Ascending aorta (tissue), 2 donors: ENCODE measurements at places on chromosomes 5 and 9. TPM values are rescaled to one million over a fixed set of nuclear protein-coding genes. Genes with fewer than 3 reads are reported as not detected.

OR1Q1 gene
- not detected for total RNA-seq

DNA sequence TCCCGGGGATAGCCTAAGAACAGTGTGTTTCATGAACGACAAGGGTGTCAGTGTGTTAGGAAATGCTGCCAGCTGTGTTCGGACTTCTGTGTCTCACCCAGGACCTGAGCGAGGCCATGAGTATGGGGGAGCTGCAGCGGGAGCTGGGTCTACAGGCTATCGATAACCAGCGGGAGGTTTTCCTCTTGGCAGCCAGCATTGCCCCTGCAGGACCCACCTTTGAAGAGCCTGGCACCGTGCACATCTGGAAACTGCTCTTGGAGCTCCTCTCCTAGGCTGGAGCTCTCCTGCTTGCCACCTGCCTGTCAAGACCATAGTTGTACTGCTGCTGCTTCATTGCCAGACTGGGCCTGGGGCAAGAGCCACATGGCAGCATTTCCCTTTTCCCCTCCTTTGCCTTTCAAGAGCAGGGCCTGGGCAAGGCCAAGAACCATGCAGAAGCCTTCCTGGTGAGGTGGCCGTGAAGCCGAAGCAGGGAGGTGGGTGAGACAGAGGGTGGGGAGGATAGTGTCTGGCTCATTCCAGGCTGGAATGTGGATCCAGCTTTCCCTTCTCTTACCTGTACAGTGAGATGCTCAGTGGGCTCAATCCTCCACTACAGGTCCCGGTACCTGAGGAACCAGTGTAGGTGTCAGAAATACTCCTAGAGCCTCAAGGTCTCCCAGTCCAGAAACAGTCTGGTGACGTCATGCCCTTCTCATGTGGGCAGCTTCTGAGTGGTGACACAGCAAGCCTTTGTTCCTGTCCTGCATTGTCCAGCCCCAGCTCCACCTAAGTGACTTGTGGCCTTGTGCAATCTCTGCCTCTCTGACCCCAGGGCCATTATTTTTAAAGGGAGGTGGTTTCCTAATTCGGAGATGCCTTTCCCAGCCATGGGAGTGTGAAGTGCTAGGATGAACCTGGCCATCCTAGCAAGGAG, 6.6 kb downstream of the ARL10 start:
- no peak overlapping the region for H3K27ac ChIP-seq
- no peaks in the 10 kb centered on the region for H3K4me1 ChIP-seq
- DNase-seq = no peak
- no peak overlapping the region for H3K4me3 ChIP-seq
- H3K36me3 ChIP-seq = peaks cover 30% of the 10 kb centered on the region

SPATA31D4 gene
- not detected for total RNA-seq

GRCh38 chr5:63774939-63775338, 187.3 kb downstream of the HTR1A start:
- H3K36me3 ChIP-seq = no peaks in the 10 kb centered on the region
- no peaks in the 10 kb centered on the region for H3K4me1 ChIP-seq
- no peaks in the 10 kb centered on the region for H3K27me3 ChIP-seq
- no peak for DNase-seq

DNA sequence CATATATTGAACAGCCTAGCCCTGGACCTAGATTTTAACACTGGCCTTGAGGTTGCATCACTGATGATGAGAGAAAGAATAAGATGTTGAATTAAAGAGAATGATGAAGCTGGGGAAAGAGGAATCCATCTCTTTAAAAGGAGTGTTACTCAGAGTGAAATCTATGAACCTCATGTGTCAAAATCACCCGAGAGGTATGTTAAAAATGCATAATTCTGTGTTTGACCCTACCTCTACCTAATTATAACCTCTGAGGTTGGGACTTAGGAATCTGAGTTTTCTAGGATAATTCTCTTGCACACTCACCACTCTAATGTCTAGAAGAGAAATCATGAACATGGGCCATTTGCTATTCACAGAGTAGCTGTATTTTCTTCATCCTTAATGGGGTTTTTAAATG, 479.4 kb downstream of the ENC1 start:
- no peaks in the 10 kb centered on the region for H3K27me3 ChIP-seq
- no peak for DNase-seq
- H3K4me1 ChIP-seq = no peaks in the 10 kb centered on the region
- H3K4me3 ChIP-seq = no peak overlapping the region
- no peak overlapping the region for H3K27ac ChIP-seq

DNA sequence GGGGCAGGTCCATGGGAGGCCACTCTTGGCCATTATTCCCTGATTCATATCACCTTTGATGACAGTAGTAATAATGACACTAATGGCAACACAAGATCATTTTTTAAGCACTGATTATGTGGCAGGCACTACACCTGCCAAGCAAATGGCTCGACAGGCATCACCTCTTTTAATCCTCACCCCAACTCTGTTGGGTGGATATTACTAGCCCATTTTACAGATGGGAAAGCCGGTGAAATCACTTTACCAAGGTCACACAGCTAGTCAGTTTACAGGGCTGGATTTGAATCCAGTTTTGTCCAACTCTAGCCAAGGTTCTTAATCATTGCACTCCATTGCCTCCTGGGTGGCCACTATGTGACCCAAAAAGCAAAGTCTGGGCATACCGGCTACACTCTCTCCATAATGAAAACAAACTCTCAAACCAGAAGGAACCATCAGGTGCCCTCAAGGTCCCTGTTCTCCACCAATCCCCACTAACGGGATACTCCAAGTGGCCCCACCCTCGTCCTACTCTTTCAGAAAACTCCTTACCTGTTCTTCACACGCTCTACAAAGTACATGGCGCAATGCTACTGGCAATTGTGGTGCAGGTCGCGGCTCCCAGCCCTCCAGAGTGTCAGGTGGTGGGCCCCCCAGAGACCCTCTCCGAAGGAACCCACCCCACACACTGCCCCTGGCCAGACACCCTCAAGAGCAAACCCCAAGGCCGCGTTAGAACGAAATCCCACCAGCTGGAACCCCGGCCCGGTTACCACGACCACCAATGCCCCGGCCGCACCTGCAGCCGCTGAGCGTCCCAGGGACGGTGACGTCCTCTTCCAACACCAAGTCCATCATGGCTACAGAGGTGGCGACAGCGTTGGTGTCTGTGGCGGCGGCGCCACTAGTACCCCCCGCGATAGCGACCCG, 572 bp downstream of the CDK5RAP2 start:
- H3K27me3 ChIP-seq = no peaks in the 10 kb centered on the region
- DNase-seq = no peak
- peaks cover 4% of the 10 kb centered on the region for H3K4me1 ChIP-seq
- H3K4me3 ChIP-seq = peak overlapping the region; percentile 92
- H3K36me3 ChIP-seq = no peaks in the 10 kb centered on the region

- no peak overlapping the region for H3K4me3 ChIP-seq
- H3K36me3 ChIP-seq = no peaks in the 10 kb centered on the region
- no peaks in the 10 kb centered on the region for H3K4me1 ChIP-seq
Observed at GRCh38 chr5:116453988-116454411, 120.6 kb downstream of the SEMA6A start.

DNA sequence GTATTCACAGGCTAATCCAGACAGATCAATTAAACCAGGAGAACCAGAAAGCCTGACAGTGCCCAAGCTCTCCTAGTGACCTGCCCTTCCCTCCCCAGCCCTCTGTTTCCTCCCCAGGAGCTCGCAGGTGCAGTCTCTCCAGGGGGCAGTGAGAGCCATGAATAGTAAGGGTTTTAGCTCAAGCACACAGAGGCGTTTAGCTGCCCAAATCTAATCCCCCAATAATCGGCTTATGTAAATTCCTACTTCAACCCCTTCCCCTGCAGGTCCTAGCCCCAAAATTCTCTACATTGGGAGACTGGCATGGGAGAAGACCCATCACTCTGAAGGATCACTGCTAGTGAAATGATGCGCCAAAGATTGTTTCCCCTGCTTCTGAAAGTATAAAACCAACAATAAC, 10.5 kb upstream of the TAL2 start:
- no peak overlapping the region for H3K4me3 ChIP-seq
- H3K27me3 ChIP-seq = no peaks in the 10 kb centered on the region
- H3K27ac ChIP-seq = no peak overlapping the region

APC gene
- total RNA-seq = 197 TPM

DNA sequence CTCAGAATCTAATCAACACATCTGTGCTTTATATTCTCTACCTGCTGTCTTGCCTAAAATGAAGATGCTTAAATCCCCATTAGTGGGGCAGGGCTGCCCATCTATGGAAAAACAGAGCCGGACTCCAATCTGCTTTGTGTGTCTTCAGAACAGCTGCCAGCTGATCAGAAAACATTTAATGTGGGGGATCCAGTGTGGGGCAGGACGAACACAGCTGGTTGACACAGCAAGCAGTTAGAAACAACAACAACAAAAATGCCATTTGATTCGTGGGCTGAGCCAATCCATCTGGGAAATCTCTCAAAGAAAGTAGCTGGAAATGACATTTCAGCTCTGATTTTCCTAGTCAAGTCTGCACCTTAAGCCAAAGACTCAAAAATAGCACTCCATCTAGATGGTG, 99.8 kb downstream of the PPP2R2B start:
- no peak for DNase-seq
- H3K27me3 ChIP-seq = no peaks in the 10 kb centered on the region
- H3K4me3 ChIP-seq = no peak overlapping the region
- H3K27ac ChIP-seq = no peak overlapping the region
- H3K4me1 ChIP-seq = no peaks in the 10 kb centered on the region

ENHO gene
- total RNA-seq = not detected

DNA sequence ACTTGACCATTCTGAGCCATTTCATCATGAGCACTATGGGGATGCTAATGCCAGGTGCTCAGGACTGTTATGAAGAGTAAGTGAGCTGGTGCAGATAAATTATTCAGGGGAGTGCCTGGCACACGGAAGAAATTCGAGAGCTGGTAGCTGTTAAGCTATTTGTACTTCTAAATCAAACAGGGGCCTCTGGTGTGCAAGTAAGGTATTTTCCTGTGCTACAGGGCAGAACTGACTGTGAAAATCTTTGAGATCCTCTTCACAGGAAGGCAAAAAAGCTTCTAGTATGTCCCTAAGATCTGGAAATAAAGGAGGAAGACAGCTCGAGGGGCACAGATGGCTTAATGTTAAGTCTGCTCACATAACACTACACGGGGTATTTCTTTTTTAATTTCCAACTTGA, 106.3 kb upstream of the SPOCK1 start:
- H3K27ac ChIP-seq = no peak overlapping the region
- H3K36me3 ChIP-seq = no peaks in the 10 kb centered on the region

CCDC180 gene
- total RNA-seq = 4.8 TPM

DNA sequence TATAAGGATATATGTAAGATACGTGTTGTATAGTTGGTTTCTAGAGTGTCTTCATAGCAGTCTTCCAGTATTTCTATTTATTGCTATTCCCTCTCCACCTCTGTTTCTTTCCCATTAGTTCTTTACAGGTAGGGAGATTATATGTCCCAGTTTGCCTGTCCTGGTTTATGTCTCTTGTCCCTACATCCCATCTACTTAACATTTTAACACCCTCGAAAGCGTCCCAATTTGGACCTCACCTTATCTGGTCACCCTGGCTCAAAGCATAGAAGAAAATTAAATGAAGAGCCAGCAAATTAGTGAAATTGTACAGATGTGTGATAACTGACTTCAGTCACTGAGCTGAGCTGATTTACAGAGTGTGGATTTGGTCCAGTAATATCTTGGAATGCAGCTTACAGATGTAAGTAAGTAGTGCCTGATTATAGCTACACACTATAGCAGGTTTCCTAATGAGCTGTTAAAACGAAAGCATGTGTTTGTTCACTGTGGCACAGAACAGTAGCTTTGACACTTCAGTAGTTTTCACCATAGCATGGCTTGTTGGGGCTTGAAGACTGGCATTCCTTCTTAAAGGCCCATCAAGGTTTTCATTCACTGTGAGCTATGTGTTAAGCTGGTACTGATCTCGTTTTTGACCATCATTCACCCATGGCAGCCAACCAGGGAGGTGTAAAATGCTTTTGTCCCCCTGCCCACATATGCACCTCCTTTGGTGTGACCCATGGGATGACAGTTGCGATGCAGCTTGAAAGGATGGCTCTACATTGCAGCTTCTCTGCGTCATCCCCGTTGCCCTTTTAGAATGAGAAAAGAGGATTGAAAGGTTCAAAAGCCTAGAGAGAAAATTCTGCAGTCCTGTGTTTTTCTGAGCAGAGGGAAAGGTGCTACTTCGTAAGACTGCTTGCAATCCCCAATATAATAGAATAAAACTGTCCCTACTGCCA, 192.1 kb upstream of the DMRT1 start:
- H3K27ac ChIP-seq = peak overlapping the region; percentile 19
- H3K36me3 ChIP-seq = no peaks in the 10 kb centered on the region
- H3K27me3 ChIP-seq = no peaks in the 10 kb centered on the region

TNC gene
- 137 TPM for total RNA-seq

DNA sequence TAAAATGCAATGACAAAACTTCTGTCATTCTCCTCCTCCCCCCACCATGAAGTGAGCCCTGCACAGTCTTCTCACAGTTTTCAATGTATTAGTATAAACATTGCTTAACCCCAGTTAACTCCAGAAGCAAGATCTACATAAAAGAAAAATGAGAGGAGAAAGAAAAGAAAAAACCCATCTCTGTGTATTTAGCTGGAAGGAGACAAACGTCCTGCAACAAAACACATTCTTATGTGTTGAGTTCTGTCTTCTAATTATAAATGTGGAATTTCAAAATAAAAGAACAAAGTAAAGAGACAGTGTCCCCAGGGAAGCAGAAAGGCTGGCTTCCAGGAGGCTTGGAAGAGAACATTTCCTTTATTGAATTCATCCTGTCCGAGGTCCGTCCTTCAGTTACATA, 491.9 kb upstream of the TUSC1 start:
- H3K27me3 ChIP-seq = no peaks in the 10 kb centered on the region
- no peak for DNase-seq
- H3K36me3 ChIP-seq = no peaks in the 10 kb centered on the region
- H3K27ac ChIP-seq = no peak overlapping the region
- no peaks in the 10 kb centered on the region for H3K4me1 ChIP-seq

GRCh38 chr9:98700801-98701200, 7.9 kb downstream of the GABBR2 start:
- no peaks in the 10 kb centered on the region for H3K36me3 ChIP-seq
- no peaks in the 10 kb centered on the region for H3K4me1 ChIP-seq
- no peak for DNase-seq
- H3K27ac ChIP-seq = no peak overlapping the region
- no peak overlapping the region for H3K4me3 ChIP-seq

ACOT12 gene
- not detected for total RNA-seq

- no peaks in the 10 kb centered on the region for H3K36me3 ChIP-seq
- H3K4me1 ChIP-seq = no peaks in the 10 kb centered on the region
- H3K27ac ChIP-seq = no peak overlapping the region
- H3K4me3 ChIP-seq = no peak overlapping the region
- H3K27me3 ChIP-seq = no peaks in the 10 kb centered on the region
Observed at GRCh38 chr5:173697931-173698579, 81.6 kb upstream of the BOD1 start.

DNA sequence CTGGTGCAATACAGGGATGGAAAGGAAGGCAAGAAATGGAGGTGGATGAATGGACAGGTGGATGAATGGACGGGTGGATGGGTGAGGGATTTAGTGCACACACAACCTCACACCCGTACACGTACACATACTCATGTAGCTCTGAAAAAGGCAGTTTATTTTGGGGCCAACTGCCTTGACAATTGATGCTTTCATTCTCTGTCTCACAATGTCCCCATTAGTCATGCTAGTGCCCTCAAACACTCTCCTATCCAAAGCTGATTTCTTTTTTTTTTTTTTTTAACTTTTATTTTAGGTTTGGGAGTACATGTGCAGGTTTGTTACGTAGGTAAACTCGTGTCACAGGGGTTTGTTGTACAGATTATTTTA, 495.0 kb downstream of the DMAC1 start:
- no peaks in the 10 kb centered on the region for H3K4me1 ChIP-seq
- H3K4me3 ChIP-seq = no peak overlapping the region
- H3K27ac ChIP-seq = no peak overlapping the region
- no peak for DNase-seq
- H3K36me3 ChIP-seq = no peaks in the 10 kb centered on the region
- no peaks in the 10 kb centered on the region for H3K27me3 ChIP-seq

CEL gene
- total RNA-seq = not detected
